Ascending aorta (tissue), 2 donors: ENCODE measurements at places on chromosomes 12 and 14.

DNA sequence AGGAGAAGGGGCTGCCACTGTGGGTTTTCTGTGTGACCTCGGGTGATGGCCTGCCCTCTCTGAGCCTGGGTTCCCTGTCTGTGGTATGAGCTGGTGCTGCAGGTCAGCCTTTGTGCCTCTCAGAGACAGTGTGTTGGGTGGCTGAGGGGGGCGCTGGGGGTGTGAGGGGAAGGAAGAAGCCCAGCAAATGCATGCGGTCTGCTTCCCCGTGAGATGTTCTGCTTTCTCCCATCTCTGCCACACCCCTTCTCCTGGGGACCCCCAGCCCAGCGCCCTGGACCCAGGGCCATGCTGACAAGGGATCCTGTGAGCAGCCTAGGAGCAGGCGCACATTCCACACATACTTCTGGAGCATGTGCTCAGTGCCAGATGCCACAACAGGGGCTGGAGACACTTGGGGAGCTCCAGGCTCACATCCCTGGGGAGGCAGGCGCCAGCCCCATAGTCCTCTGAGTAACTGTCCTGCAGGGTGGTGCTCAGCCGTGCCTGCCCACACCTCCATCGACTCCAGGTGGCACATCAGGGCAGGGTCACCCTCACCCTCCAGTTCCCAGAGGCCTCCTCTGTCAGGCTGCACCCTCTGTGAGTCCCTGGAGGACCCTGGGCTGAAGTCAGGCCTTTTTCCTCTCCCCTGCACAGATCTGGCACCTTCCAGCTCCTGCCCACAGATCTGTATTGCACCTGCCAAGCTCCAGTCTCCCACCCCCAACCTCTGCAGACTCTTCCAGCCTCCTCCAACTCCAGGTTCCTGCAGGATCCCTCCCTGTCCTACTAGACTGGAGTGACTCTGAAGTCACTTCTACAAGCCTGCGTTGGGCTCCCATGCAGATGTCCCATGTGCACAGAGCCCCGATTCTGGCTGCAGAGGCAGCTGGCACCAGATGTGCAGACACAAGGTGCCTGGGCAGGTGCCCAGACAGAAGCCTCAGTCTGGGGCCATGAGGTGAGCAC, 205.6 kb downstream of the KIF26A start:
- DNase-seq = peak; percentile 52

DNA sequence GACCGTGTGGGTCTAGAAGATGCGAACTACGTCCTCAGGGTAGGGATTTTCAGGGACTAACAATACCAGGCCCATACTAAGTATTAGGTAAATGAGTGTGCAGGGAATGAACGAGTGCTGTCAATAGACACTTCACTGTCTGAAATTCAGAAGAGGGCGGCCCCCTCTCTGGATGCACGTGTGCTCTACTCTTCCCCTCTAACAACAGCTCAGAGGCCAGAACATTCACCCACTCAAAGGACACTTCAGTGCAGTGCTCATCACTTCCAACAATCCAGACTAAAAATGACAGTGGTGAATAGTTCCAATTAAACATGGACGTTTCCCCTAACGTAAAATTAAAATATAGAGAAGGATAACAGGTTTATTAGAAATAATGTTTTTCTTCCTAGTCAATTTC, 199.9 kb downstream of the CALM1 start:
- no peak for DNase-seq

- no peak for DNase-seq
Observed at GRCh38 chr12:42770261-42770660, 180.7 kb upstream of the PRICKLE1 start.

- DNase-seq = no peak
Observed at GRCh38 chr14:32224737-32225377, 21.8 kb upstream of the RNU6-8 start.

DNA sequence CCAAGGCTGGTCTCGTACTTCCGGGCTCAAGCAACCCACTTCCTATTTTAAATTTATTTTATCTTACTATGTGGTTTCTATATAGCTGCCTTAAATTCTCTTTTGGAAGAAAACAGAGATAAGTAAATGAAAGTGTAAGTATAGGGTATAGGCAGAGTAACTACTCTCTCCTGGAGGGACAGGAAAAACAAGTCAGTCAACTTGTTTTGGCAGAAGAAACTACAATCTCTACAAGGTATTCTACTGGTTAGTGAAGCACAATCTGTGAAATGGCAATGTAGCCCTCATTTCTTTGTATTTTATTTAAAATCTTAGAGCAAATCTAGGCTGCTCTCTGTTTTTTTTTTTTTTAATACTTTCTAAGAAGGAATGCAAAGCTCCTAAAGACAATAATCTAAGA, 55.4 kb downstream of the UBR7 start:
- DNase-seq = no peak

DNA sequence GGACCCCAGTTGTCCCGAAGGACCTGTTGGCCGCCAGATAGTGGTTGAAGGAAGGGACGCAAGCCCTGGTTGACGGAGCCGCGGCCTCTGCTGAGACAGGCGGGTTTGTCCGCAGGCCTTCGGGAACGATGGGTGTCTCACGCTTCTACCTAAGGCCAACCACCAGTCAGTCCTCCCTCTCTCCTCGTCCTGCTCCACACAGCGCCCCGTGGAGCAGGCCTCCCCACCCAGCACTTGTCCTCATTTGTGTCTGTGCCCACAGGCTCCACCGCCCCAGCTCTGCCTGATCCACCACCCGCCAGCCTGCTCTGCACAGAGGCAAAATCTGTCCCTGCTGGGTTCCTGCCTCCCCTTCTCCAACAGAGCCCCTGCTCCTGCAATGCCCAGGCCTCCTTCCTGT, 41.0 kb downstream of the RIMBP2 start:
- DNase-seq = no peak

GRCh38 chr12:71399197-71399596, 40.4 kb upstream of the LGR5 start:
- no peak for DNase-seq

DNA sequence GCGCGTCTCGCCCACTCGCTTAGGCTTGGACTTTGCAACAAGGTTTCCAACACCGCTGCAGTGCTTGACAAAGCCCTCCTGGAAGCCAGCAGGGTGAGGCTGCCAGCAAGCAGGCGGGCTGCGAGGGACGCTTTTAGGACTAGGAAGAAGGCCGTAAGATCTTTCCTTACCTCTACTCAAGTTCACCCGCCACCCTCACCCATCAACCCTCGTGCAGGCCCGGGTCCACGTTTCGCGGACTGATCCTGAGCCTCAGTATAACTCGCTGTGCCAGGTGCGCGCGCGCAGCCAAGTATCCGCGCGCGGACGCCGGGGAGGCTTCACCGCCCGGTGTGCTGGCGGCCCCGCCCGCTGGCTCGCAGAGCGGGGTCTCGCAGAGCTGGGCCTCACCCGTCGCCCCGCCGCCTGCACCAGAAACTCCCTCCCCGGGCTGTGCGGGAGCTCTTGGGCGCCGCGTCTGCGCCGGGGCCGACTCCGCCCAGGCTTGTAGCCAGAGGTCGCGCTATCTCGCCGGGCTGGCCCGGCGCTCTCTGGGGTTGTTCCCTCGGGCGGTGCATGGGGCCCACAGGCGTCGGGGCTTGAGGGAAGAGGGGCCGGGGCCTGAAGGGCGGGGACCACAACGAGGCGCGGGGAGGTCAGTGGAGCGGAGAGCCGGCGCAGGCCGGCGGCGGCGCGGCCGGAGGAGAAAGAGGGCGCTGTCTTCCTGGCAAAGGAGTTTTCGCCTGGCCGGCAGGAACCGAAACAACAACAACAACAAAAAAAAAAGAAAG, 7.6 kb upstream of the SIX1 start:
- DNase-seq = no peak

DNA sequence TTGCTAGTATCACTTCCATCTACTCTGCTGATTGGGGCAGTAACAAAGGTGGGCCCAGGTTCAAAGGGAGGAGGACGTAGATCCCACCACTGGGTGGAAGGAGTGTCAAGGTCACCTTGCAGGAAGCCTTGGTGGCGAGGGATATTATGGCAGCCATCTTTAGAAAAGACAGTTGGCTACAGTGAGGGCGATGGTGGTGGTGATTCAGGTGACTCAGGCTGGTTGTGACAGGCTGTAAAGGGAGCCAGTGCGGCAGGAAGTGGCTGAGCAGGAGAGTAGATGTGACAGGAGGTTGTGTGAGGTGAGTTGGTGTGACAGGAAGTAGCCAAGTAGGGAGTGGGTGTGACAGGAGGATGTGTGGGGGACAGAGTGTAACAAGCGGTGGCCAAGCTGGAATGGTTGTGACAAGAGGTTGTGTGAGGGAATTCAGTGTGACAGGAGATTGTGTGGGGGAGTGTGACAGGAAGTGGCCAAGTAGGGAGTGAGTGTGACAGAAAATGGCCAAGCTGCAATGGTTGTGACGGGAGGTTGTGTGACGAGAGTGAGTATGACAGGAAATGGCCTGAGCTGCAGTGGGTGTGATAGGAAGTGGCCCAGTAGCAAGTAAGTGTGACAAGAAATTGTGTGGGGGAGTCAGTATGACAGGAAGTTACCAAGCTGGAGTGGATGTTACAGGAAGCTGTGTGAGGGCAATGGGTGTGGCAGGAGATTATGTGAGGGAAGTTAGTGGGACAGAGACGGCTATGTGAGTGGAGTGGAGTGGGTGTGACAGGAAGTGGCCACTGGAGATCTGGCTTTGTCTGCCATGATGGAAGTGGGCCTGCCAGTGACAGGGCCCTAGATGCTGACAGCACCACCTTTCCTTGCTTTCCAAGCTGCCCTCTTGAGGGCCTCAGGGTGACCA, 136.5 kb upstream of the MYL2 start:
- DNase-seq = no peak

DNA sequence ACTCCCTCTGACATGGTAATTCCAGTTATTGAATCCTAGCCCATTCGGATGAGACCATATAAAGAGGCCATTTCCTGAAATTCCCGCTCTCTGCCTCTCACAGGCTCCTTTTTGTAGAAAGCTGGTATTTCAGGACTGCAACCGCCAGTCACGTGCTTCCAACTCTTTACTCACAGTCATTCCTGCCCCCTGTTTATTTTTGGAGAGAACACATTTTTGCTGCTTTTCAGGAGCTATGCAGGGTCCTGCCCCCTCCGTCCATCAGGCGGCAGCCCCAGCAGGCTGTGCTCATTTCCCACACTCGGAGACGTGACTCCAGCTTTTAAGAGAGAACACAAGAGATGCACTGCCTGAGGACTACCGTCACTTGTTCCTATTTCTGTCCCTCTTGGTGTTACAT, 26.8 kb downstream of the IFT43 start:
- DNase-seq = peak; percentile 92

- DNase-seq = no peak
Observed at GRCh38 chr12:32826807-32827412, 69.7 kb downstream of the PKP2 start.

DNA sequence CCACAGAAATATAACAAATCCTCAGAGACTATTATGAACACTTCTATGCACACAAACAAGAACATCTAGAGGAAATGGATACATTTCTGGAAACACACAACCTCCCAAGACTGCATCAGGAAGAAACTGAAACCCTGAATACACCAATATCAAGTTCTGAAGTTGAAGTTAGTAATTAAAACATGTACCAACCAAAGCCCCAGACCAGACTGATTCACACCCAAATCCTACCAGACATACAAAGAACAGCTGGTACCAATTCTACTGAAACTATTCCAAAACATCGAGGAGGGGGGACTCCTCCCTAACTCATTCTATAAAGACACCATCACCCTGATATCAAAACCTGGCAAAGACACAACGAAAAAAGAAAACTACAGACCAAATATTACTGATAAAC, 114.7 kb upstream of the CCDC175 start:
- DNase-seq = no peak

DNA sequence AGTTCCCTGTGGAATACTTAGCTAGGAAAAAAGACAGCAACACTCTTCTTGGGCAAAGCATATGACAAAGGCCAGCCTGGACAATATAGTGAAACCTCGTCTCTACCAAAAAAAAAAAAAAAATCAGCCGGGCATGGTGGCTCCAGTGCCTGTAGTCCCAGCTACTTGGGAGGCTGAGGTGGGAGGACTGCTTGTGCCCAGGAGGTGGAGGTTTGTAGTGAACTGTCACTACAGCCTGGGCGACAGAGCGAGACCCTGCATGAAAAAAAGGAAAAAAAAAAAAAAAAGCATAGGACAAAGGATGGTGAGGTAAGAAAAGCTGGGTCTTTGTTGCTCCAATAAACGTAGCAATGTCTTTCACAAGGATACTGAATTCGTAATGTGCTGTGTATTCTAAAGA, 1.1 kb downstream of the TXNDC16 start:
- DNase-seq = no peak

DNA sequence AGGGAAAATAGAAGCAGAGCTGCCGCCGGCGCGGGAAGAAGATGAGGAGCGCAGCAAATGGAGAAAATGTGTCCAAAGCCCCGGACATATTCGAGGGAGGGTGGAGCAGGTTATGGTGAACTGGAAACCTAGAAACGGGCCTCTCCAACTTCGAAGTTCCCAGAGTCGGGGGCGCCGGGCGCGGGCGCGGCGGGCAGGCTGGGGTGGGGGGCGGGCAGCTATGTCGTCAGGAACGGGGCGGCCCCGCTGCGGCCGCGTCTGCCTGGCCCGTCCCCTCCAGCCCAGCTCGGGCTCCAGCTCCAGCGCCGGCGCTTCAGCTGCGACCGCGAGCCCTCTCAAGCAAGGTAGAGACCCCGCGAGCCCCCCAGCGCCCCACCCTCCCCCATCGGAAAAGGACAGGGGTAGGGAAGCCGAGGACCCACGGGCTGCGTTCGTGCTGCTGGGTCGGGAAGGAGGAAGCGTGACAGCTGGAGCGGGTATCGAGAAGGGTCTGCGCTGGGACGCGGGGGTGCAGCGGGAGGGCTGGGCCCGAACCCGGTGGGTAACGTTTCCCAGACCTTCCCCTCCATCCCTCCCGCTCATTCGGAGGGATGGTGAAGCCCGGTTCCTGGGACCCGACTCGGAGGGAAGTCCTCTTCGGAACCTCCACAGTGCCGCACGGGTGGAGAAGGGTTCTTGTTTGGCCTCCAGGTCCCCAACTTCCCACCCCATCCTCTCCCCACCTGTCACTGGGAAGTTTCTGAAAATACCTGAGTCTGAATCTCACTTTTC, 1.0 kb downstream of the DGKA start:
- DNase-seq = peak; percentile 84

GRCh38 chr14:24185741-24186140, 2.9 kb downstream of the IPO4 start:
- no peak for DNase-seq

- DNase-seq = no peak
Observed at GRCh38 chr12:6959058-6959804, 8.1 kb downstream of the PTPN6 start.

- DNase-seq = no peak
Observed at GRCh38 chr12:88552610-88553079, 27.6 kb downstream of the KITLG start.

DNA sequence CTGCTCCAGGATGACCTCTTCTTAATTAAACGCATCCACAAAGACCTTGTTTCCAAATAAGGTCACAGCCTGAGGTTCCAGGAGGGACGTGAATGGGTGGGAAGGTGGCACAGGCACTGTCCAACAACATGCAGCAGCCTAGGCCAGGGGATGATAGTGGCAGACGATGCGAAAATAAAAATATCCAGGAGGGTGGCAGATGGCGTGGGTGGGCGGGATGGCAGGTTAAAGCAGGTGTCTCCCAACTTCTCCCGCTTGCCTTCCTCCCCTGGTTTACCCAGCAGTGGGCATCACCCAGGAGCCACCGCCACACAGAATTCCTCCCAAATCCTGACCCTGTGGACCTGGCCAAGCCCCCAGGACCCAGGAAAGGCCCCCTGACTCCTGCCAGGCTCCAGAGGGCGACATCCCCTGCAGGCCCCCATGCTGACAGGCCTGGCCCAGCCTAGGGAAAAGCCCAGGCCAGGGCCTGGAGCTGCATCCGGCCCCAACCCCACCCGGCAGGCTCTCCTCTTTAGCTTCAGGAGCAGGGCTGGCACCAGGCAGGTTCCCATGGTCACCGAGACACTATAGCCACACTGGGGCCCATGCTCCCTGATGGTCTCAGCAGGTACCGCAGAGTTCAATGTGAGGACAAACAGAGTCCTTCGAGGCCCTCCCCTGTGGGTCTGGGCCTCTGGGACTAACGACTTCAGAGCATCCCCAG, 9.7 kb downstream of the NCOR2 start:
- DNase-seq = no peak
